Cerebellar nuclear complex (tissue), 1 donor: ENCODE measurements at places on chromosomes 12 and 14.

DNA sequence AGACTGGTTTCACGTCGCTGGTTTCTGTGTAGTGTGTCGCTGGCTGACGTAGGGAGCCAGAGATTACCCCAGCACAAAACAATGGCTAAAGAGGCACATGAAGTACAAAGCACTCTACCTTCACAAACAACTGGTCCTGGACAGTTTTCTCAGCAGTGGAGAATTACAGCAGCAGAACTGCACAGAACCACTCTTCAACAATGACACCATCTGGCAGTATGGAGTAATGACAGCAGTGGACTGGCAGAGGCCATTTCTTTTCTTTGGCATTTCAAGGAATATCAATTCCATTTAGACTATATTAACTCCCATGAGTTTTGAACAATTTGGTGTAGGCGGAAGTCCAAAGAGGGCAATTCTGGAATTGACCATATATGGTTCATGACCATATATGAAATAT is 1074.1 kb downstream of the AACS start:
- no peak for DNase-seq

DNA sequence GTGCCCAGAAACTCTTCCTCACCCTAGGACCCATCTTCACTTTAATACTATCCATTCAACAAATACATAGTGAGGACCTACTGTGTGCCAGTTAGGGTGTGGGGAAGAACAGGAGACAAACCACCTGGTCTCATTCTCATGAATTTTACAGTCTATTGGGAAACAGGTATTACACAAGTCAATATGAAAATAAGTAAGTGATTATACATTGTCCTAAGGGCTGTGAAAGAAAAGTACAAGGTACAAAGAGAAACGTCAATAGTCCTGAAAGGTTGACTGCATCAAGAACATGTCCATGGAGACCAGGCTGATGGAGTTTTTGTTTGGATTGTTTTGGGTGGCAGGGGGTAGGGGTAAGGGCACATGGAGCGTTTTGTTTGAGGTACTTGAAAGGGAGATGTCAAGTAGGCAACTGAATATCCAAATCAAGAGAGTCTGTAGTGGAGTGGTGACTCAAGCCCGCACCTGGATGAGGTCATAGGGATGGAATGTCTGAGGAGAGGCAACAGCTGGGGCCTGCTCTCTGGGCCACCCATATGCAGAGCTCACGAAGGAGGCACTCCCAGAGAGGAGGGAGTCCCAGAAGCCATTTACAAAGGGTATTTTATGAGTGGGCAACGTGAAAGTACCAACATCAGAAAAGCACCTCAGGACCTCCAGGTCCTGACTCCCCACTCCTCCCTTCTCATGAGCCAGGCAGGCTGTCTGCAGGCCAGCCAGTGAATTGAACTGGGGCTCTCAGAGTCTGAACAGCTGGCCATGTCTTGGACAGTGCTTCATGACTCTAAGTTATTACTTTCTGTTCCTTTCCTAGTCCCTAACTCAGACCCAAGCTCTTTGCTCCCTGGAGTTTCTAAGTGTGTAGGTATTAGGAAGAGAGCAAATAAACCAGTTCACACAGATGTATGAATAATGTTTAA is 272.0 kb downstream of the ZFP36L1 start:
- no peak for DNase-seq

GRCh38 chr14:65826946-65827345 is 414.4 kb downstream of the FUT8 start:
- DNase-seq = no peak

GRCh38 chr14:92984896-92985295 is 61.9 kb downstream of the CHGA start:
- DNase-seq = no peak

DNA sequence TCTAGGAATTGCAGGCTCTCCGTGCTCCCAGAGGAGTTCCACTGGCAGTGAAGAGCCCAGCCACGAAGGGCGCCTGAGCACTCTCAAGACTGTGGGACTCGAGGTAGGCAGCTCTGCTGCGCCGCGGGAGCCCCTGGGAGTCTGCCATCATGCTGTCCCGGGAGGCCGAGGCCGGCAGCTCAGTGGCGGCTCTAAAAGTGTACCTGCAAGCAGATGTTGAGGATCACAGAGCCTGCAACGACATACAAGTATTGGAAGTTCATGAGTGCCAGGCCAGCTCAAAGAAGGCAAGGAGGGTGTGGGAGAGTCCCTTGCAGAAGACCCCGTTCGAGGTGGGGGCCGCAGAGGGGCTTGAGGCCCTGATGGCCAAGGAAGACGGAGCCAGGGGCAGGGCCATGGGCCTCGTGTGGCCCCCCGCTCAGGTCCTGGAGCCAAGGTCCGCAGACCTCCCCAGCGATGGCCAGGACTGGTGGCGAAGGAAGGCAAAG is 62.7 kb downstream of the MUCL1 start:
- no peak for DNase-seq

DNA sequence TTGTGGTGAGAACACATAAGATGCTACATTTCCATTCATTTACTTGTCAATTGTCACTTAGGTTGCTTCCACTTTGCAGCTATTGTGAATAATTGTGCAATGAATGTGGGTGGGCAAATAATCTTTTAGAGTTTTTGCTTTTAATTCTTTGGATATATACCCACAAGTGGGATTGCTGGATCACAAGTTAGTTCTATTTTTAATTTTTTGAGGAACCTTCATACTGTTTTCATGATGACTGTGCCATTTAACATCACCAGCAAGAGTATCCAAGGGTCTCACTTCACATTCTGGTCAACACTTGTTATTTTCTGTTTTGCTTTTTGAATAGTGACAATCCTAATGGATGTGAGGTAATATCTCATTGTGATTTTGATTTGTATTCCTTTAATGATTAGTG is 10.5 kb downstream of the CLEC6A start:
- no peak for DNase-seq

- no peak for DNase-seq
Measured at GRCh38 chr12:104971306-104971705, 13.2 kb upstream of the SLC41A2 start.

DNA sequence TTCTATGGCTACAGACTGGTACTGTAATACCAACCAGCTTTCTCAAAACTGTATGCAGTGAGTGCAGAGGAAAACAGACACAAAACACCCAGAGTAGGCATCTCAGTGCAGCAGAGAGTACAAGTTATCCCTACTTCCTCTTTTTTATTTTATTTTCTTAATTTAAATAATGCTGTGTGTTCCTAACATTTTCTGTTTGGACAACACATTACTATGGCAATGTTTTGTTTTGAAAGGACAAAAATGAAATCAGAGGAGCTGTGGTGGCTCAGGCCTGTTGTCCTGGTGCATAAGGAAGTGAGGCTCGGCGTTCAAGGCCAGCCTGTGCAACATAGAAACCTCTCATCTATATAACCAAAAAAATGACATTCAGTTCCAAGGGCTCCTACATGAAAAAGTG is 33.7 kb upstream of the SELPLG start:
- no peak for DNase-seq

DNA sequence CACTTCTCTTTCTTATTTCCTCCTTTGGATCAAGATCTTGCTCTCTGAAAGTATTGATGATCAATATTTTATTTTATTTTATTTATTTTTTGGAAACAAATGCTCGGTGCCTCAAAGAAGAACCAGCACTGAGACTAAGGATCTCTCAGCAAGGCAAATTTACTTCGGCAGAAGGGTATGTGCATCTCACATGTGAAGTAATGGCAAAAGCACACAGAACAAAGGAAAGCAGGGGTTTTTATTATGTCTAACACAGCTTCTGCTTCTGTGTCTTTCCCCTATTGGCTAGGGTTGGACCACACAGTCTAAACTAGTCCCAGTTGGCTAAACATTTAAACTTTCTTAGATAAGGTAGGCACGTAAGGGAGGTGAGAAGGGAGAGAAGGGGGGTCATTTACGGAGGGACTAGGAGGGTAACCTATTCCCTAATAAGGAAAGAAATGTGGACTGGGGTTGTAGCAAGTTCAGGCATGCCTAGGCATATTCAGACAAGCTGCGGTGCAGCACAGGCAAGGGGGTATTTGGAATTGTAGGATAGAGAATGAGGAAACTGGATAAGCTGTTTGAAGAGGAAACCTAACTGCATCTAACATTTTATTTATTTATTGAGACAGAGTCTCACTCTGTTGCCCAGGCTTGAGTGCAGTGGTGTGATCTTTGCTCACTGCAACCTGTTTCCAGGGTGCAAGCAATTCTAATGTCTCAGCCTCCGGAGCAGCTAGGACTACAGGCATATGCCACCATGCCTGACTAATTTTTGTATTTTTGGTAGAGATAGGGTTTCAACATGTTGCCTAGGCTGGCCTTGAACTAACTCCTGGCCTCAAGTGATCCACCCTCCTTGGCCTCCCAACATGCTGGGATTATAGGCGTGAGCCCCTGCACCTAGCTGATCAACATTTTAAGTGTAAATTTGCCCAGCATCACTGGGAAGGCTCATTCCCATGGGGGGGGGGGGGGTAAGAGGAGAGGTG is 90.0 kb upstream of the EIF5 start:
- DNase-seq = no peak

- DNase-seq = no peak
Measured at GRCh38 chr12:14612250-14612649, 44.6 kb upstream of the PLBD1 start.

DNA sequence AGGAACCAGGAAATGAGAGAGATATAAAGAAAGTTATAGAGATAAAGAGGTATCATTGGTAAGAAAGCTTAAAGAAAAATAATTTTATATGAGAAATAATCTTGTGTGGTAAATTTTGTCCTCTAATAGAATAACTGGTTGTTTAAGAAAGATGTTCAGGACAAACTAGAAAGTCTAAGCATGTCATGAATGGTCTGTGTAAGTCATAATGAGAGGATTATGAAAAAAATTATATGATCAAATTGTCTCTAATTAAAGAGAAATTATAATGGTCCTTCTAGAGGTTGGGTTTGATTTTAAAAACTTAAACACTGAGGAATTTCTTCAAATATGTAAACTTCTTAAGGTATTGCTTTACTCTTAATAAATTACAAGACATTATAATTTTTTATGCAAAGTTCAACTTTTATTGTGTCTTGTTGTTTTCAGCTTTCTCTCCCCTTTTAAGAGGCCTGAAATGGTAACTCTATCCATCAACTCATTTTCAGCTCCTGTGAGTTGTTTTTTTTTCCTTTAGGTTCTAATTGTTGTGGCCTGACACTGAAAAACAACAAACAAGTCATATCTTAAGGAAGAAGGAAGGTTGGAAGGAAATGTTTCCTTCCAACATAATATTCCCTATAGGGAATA is 88.2 kb upstream of the CNOT2 start:
- no peak for DNase-seq

GRCh38 chr14:22764382-22764781 is 2.1 kb upstream of the OXA1L start:
- DNase-seq = no peak
